GM03348 (cell line): ENCODE measurements at places on chromosomes 13 and 19.
A peak's percentile ranks its signal among the peaks of the same experiment; 100 is the strongest.

DNA sequence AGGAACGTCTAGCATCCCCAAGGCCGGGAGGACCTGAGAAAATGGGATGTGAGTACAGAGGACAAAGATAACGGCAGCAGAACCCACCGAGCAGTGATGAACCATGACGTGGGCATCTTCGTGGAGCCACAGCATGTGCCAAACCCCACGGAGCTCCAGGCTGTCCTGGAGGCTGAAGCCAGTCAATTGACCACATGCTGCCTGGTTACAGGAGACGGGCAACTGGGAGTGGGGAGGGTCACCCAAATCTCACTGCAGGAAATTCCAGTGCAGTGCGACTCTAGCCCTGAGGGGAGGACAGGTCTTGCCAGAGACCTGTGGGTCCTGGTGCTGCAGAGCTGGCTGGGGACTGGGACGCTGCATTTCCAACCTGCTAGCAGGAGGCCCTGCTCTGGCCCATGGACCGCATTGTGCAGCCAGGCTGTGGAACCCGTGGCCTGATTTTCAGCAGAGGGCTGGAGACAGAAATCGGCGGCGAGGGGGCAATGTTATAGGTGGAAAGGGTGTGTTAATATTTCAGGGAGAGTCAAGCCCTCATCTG, 3.2 kb upstream of the GRTP1 start:
- no peak for DNase-seq

DNA sequence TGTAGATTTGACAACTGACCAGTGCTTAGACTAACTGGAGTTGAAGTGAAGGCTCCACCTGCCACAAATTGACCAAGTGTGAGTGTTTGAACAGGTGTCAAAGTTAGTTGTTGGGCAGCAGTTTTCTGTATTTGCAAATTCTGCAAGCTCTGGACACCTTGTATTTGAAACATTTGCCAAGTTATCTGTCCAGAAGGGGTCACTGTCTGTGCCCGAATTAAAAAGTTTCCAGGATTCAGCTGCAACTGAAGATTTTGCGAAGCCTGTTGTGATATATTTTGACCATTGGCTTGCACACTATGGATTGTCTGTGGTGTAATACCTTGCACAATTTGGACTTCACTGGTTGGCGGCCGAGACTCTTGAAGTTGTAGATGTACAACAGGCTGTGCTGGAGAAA, 1690.7 kb downstream of the SLITRK5 start:
- DNase-seq, result no peak

DNA sequence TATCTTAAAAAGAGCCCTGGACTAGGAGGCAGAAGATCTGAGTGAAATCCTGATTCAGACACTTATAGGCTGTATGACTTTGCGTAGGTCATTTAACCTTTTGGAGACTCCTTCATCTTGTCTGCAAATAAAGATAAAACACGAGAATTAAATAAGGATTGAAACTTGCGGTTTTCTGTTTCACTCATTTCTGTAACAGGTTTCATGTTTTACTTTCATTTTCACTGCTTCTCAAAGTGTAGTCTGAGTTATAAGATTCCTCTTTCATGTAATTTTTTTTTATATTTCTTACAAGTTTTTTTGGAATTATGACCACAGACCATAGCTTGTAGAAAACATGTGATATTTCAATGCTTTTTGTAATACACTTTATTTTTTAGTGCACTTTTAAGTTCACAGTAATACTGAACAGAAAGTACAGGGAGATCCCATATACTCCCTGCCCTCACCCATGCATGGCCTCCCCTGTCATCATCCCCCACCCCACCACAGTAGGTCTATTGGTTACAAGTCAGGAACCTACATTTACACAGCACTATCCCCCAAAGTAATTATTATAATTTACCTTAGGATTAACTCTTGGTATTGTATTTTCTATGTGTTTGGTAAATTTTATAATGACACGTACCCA, 174.6 kb downstream of the ITGBL1 start:
- peak; percentile 11 for DNase-seq

DNA sequence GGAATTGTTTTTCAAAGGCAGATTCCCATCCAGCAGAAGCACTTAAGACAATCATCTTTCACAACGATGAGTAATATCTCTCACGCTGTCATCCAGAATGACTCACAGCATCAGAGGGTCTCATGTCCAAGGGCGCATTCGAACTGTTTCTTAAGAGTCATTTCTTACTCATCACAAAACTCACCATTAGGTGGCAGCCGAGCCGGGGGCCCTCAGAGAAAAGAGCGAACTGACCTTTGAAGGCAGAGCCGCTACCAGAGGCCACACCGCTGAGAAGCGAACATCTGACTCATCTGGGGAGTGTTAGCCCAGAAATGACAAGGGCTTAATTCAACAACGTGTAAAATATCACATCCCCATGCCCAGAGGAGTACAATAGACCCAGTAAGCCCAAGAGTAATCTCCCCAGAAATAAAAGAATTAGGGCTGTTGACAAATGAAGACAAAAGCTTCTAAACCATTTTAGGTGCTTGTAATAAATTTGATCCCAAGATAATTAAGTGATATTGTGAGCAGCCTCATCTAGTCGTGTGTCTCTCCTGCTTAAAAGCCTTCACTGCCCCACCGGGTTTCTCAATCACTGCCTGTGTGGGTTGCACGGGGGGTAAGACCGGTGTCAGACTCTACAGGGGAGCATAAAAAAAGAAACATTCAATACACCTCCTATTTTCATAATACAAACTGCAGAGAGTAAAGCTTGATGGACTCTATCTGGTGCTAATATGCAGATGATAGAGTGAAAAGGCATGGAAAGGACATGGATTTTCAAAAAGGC, 96.2 kb downstream of the CYSLTR2 start:
- peak; percentile 84 for DNase-seq

- no peak for DNase-seq
These were observed 537.4 kb downstream of the SLITRK6 start for GRCh38 chr13:85261757-85262346.
